ENCODE measurements at places on chromosomes 3 and 15. TPM values are rescaled to one million over a fixed set of nuclear protein-coding genes. Genes with fewer than 3 reads are reported as not detected.

The VIPR1 gene
- total RNA-seq, result 5.9 TPM

The GRAMD2A gene
- total RNA-seq, result not detected

The PROS1 gene
- total RNA-seq, result 56.0 TPM

The PRICKLE2 gene
- 21.0 TPM for total RNA-seq
